MCF 10A (cell line): ENCODE measurements at places on chromosomes 12 and 14.

GRCh38 chr14:76259029-76259735 is 107.5 kb downstream of the GPATCH2L start:
- no peaks in the 10 kb centered on the region for H3K4me1 ChIP-seq
- H3K27ac ChIP-seq = no peak overlapping the region

- H3K27ac ChIP-seq = no peak overlapping the region
- no peaks in the 10 kb centered on the region for H3K27me3 ChIP-seq
- no peak for DNase-seq
- no peaks in the 10 kb centered on the region for H3K36me3 ChIP-seq
- no peaks in the 10 kb centered on the region for H3K4me1 ChIP-seq
These were observed 7.7 kb upstream of the ARL1 start for GRCh38 chr12:101415228-101415627.

- H3K36me3 ChIP-seq = no peaks in the 10 kb centered on the region
- no peaks in the 10 kb centered on the region for H3K4me1 ChIP-seq
- DNase-seq = no peak
- no peak overlapping the region for H3K4me3 ChIP-seq
These were observed 105.0 kb upstream of the FOXN3 start for GRCh38 chr14:89521988-89522387.

- peak overlapping the region; percentile 86 for H3K4me3 ChIP-seq
- no peaks in the 10 kb centered on the region for H3K27me3 ChIP-seq
- H3K4me1 ChIP-seq = peaks cover 13% of the 10 kb centered on the region
- peaks cover 8% of the 10 kb centered on the region for H3K36me3 ChIP-seq
- DNase-seq = peak; percentile 6
These were observed 1.1 kb downstream of the POLR3B start for GRCh38 chr12:106358396-106359241.

DNA sequence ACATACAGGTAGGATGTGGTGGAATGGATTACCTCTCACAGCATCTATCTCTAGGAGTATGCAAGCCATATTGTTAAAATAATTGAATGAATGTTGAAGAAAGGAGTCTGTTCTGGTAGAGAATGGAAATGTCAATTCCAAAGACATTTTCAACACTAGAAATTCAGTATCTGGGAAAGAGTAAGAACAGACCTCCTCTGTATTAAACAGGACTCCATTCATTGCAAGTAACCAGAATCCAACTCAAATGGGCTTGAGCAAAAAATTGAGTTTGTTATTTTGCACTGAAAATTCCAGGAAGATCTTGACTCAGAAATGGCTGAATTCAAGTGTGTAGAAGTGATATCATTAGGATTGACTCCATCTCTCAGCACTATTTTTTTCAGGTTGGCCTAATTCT is 168.1 kb downstream of the C12orf42 start:
- no peaks in the 10 kb centered on the region for H3K4me1 ChIP-seq
- H3K4me3 ChIP-seq = no peak overlapping the region
- no peaks in the 10 kb centered on the region for H3K36me3 ChIP-seq
- no peaks in the 10 kb centered on the region for H3K27me3 ChIP-seq
- H3K27ac ChIP-seq = no peak overlapping the region

DNA sequence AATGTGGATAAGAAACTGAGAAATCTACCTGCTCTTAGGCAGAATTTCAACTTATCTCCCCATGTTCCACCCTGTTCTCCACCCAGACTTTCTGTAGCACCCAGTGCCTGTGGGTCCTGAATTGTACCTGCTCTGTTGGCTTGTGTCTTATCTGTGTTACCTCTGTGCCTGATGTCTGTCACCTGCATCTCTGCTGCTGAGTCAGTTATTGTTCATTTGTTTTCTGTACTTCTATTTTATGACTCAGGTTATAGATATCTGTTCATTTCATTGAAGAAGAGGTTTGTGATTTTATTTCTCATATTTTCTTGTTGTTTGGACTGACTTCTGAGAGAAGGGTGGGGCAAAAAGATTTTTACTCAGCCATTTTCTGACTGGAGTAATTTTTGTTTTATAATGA is 11.7 kb downstream of the SOCS4 start:
- peak overlapping the region; percentile 59 for H3K27ac ChIP-seq
- H3K4me1 ChIP-seq = peaks cover 15% of the 10 kb centered on the region
- peaks cover 64% of the 10 kb centered on the region for H3K36me3 ChIP-seq
- no peaks in the 10 kb centered on the region for H3K27me3 ChIP-seq
- no peak overlapping the region for H3K4me3 ChIP-seq

- no peak overlapping the region for H3K27ac ChIP-seq
- no peak overlapping the region for H3K4me3 ChIP-seq
These were observed 134.9 kb downstream of the SLC5A8 start for GRCh38 chr12:101074940-101075680.

- peaks cover 12% of the 10 kb centered on the region for H3K4me1 ChIP-seq
- H3K27ac ChIP-seq = no peak overlapping the region
- H3K4me3 ChIP-seq = no peak overlapping the region
- peaks cover 23% of the 10 kb centered on the region for H3K27me3 ChIP-seq
- H3K36me3 ChIP-seq = peaks cover 6% of the 10 kb centered on the region
These were observed 19.4 kb downstream of the ADGRD1 start for GRCh38 chr12:130973109-130973508.

- no peaks in the 10 kb centered on the region for H3K4me1 ChIP-seq
- peak; percentile 80 for DNase-seq
- peaks cover 4% of the 10 kb centered on the region for H3K36me3 ChIP-seq
- peaks cover 23% of the 10 kb centered on the region for H3K27me3 ChIP-seq
- H3K27ac ChIP-seq = no peak overlapping the region
These were observed 30.2 kb downstream of the PEX5 start for GRCh38 chr12:7219599-7220243.

DNA sequence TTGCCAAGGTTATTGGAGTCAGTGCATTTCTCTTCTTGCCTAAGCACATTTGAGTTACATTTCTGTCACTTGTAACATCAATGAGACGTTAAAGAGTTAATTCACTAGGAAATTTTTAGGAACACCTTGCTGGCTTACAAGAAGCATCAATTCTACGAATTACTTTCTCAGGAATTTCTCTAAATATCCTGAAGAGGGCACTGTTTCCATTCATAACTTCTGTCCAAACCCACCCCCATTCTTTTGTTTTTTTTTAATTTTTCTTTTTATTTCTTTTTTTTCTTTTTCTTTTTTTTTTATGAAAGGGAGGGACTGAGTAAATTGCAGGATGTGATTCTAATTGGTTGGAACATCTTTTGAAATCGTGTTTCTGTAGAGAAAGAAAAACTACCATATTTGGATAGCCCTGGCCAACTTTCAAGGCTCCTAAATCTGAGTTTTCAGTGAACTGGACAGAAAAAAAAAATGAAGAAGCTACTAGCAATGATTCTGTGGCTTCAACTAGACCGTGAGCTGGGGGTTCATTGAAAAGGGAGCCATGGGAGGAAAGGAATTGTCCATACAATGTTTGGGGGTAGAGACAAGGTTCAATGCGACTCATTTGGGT is 285.3 kb downstream of the DAD1 start:
- H3K4me3 ChIP-seq = no peak overlapping the region
- H3K4me1 ChIP-seq = no peaks in the 10 kb centered on the region
- H3K27me3 ChIP-seq = no peaks in the 10 kb centered on the region

GRCh38 chr14:75306927-75307699 is 28.5 kb downstream of the FOS start:
- H3K4me3 ChIP-seq = no peak overlapping the region
- no peaks in the 10 kb centered on the region for H3K27me3 ChIP-seq
- DNase-seq = peak; percentile 57

GRCh38 chr12:126601184-126602170 is 1536.2 kb downstream of the AACS start:
- no peaks in the 10 kb centered on the region for H3K27me3 ChIP-seq
- H3K4me3 ChIP-seq = no peak overlapping the region
- H3K27ac ChIP-seq = no peak overlapping the region
- H3K4me1 ChIP-seq = no peaks in the 10 kb centered on the region
- no peak for DNase-seq

DNA sequence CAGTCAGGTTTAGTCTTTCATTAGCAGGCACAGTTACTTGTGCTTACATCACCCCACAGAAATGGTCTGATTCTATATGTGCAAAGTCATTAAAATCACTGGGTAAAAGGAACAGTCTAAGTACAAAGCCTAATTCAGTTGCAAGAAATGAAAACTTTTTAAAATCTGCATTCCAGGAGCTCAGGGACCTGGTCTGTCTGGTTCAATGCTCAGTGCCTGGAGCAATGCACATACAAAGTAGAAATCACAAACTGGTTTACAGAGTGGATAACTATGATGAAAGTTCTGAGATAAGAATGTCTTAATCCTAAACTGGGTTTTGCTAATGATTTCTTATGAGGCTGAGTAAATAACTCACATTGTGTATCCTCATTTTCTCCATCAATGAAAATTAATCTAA is 28.7 kb downstream of the LMNTD1 start:
- H3K4me1 ChIP-seq = no peaks in the 10 kb centered on the region
- DNase-seq = no peak
- H3K27me3 ChIP-seq = no peaks in the 10 kb centered on the region
- no peak overlapping the region for H3K27ac ChIP-seq
- no peaks in the 10 kb centered on the region for H3K36me3 ChIP-seq

DNA sequence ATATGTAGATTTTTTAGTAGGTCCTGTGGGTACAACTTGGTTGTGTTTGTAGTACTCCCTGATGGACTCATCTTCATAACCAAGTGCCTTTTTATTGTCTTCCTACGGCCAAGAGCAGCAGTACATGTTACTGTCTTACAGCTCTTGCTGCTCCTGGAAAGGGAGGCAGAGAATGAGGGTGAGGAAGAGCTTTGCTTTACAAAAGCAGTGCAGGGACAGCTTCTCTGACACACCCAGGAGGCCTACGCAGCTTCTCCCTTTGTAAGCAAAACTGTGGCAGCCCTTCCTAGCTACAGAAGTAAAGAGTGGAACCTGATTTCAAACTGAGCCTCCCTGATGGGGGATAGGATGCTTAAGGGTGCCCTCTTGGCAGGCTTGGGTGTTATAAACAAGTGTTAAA is 18.6 kb downstream of the MYRFL start:
- no peak overlapping the region for H3K4me3 ChIP-seq
- H3K36me3 ChIP-seq = no peaks in the 10 kb centered on the region
- DNase-seq = no peak
- H3K27ac ChIP-seq = no peak overlapping the region
- H3K27me3 ChIP-seq = no peaks in the 10 kb centered on the region

- no peaks in the 10 kb centered on the region for H3K36me3 ChIP-seq
- H3K27me3 ChIP-seq = no peaks in the 10 kb centered on the region
- H3K27ac ChIP-seq = no peak overlapping the region
- no peak overlapping the region for H3K4me3 ChIP-seq
- H3K4me1 ChIP-seq = peaks cover under 1% of the 10 kb centered on the region
These were observed 19.3 kb upstream of the ETV6 start for GRCh38 chr12:11630046-11630706.

- no peaks in the 10 kb centered on the region for H3K27me3 ChIP-seq
- H3K4me3 ChIP-seq = peak within 1 kb of the TSS; percentile 80
- no peaks in the 10 kb centered on the region for H3K4me1 ChIP-seq
- peak within 1 kb of the TSS; percentile 91 for H3K27ac ChIP-seq
These were observed at the start of gene KDM2B for GRCh38 chr12:121580959-121581685. TSS of gene KDM2B (minus strand) at chr12:121581023. CDS start at chr12:121580911, 112 bp downstream.

DNA sequence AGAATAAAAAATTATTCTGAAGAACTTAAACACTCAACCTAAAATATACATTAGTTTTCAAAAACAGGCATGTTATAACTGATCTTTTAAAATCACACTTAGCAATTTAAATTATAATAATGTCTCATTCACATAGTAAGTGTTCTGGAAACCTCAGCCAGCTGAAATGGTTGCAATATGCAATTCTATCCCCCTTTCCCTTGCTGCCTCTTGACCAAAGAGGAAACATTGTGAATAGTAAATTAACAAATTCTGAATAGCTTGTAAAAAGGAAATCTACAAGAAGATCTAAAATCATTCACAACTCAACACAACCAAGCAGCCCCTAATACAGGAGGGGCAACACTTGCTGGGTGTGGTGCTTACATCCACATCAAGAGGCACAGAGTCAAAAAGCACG is 431.9 kb downstream of the BCAT1 start:
- H3K36me3 ChIP-seq = no peaks in the 10 kb centered on the region
- no peaks in the 10 kb centered on the region for H3K4me1 ChIP-seq
- DNase-seq = no peak
- no peak overlapping the region for H3K4me3 ChIP-seq
- no peaks in the 10 kb centered on the region for H3K27me3 ChIP-seq

GRCh38 chr14:71933001-71933587 is 865 bp downstream of the RGS6 start:
- H3K27me3 ChIP-seq = peaks cover 50% of the 10 kb centered on the region
- no peak for DNase-seq
- no peaks in the 10 kb centered on the region for H3K36me3 ChIP-seq
- H3K4me1 ChIP-seq = no peaks in the 10 kb centered on the region
- H3K4me3 ChIP-seq = no peak overlapping the region

DNA sequence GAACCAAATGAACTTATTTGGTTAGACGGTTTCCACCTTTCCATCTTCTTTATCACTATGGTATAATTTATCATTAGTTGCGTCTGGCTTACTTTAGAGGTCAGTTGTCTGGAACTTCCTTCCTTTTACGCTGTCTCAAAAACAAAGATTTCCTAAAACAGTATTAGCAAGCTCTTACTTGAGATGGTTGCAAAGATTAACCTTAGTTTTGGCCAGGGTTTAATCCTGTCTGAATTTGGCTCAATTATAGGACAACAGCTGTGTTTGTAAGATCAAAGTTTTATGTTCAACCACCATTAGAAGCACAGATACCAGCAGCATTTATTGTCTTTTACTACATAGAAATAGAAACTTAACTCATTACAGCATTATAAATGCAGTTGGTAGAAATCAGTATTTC is 7.9 kb upstream of the WASHC3 start:
- peaks cover 13% of the 10 kb centered on the region for H3K36me3 ChIP-seq
- no peak for DNase-seq
- H3K4me3 ChIP-seq = no peak overlapping the region
- H3K27ac ChIP-seq = no peak overlapping the region
- no peaks in the 10 kb centered on the region for H3K27me3 ChIP-seq

GRCh38 chr12:49187184-49187583 is 1.7 kb downstream of the TUBA1A start:
- H3K27ac ChIP-seq = no peak overlapping the region
- no peak overlapping the region for H3K4me3 ChIP-seq
- H3K4me1 ChIP-seq = peaks cover 12% of the 10 kb centered on the region
- peaks cover 11% of the 10 kb centered on the region for H3K27me3 ChIP-seq

GRCh38 chr12:121352682-121353018 is 439 bp upstream of the ANAPC5 start:
- H3K27ac ChIP-seq = peak overlapping the region; percentile 97
- peak overlapping the region; percentile 86 for H3K4me3 ChIP-seq
- DNase-seq = no peak

- no peaks in the 10 kb centered on the region for H3K27me3 ChIP-seq
- H3K4me3 ChIP-seq = no peak overlapping the region
- no peaks in the 10 kb centered on the region for H3K36me3 ChIP-seq
- no peak overlapping the region for H3K27ac ChIP-seq
- H3K4me1 ChIP-seq = peaks cover 31% of the 10 kb centered on the region
These were observed 861.1 kb downstream of the GALC start for GRCh38 chr14:87131879-87132278.

DNA sequence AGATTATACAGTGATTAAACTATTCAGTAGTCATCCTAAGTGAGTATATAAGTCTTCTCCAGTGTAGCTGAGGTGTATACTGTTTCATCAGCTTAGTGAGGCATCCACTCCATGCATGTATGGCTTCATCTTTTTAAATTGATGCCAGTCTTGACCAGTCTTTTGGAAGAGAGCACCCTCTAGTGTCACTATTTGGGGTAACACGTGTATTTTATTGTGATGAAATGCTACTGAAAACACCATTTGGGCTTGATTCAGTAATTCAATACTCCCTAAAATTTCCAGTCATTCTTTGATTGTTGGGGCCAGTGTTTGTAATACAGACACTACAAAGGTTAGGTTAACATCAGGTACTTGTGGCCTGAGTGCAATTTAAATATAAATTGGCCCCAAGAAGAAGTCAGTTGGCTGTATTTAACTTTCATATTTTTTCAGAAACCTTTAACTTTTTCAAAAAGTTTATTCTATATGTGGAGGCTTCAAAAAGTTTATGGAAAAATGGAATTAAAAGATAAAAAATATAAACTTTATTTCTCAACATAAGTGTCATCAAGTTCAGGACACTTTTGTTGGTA is 35.3 kb downstream of the MIPOL1 start:
- H3K4me1 ChIP-seq = no peaks in the 10 kb centered on the region
- no peak overlapping the region for H3K4me3 ChIP-seq
